ENCODE measurements at places on chromosomes 7 and 10.

DNA sequence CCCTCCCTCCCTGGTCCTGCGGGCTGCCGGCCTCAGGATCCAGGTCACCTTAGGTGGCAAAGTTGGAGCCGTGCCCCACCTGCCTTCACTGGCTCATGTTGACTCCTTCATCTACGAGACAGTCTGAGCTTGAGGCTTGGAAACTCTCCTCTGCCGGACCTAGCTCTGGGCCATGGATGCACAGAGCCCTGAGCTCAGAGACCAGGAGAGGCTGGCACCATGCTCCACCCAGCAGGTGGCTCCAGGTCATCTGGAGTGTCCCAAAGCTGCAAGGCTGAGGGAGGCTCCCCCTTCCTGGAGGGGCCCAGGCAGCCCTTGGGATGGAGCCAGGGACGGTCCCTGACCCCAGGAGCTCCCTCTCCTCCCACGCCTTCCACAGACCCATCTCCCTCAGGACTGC is 81.3 kb downstream of the PDGFA start:
- DNase-seq: no peak

DNA sequence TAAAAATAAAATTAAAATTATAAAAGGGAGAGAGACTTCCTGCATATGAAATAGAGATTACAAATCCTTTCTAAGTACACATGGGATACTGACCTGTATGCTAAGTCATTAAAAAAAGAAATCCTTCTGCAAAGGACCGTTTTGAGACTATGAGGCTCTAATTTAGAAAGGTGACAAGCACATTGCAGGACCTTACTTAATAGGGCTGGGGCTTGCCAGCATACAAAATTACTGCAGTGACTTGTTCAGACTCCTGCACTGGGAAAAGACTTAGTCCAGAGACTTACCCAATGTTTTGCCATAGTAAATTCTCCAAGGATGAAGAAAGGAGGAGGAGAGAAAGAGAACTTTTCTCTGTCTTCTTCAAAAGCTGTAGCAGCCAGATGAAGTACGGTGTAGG is 193.6 kb downstream of the KCNMA1 start:
- no peak for DNase-seq

GRCh38 chr7:35498416-35498815 is 196.5 kb downstream of the HERPUD2 start:
- DNase-seq: no peak

GRCh38 chr10:11170993-11171851 is 153.6 kb downstream of the CELF2 start:
- no peak for DNase-seq

DNA sequence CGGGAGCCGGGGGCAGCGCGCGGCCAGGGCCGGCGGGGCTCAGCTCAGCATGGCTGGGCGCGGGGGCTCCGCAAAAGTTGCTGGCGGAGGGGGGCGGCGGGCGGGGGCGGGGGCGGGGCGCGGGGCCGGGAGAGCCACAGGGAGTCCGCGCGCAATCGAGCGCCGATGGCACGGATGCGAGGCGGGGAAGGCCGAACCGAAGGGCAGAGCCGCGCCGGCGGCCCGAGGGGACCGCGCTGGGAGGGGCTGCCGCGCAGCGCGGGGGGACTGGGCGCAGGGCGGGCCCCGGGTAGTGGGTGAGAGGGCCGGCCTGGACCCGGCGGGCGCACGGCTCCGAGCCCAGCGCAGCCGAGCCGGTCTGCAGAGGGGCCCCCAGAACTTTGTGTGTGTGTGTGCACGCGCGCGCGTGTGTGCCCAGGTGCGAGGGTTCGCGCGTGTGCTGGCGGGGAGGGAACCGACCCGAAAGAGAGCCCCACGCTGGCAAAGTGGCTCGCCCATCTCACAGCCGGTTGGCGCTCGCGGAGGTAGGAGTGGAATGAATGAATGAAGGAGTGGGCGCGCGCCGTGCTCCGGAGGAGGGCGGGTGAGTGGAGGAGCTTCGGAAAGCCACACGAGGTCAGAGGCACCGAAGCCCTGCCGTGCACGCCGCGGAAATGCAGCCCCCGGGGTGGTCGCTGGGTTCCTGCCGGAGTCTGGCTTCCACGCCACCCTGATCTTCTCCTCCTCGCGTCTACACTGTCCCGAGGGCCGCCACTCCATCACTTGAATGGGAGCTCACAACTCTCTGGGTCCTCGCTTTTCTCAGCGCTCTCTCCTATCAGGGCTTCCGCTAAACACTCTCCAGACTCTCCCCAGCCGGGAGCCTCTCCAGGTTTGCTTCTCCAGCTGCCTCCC is at the start of gene HIPK2:
HIPK2 (minus strand) TSS at position 51 of the 894 bp plus-strand sequence. CDS start 375 bp downstream, outside the sequence.
- peak; percentile 80 for DNase-seq

All from neuronal stem cell (in vitro differentiated cells).